ENCODE measurements at places on chromosomes 12 and 14. TPM values are rescaled to one million over a fixed set of nuclear protein-coding genes. Genes with fewer than 3 reads are reported as not detected.

The SIX1 gene
- total RNA-seq = not detected

The TAS2R9 gene
- not detected for total RNA-seq

The GALNT8 gene
- total RNA-seq = 2.7 TPM

The CEBPE gene
- total RNA-seq = not detected

The TMEM260 gene
- total RNA-seq = 5.9 TPM

GRCh38 chr12:51522696-51523095 lies 68.3 kb upstream of the SCN8A start:
- DNase-seq = no peak

DNA sequence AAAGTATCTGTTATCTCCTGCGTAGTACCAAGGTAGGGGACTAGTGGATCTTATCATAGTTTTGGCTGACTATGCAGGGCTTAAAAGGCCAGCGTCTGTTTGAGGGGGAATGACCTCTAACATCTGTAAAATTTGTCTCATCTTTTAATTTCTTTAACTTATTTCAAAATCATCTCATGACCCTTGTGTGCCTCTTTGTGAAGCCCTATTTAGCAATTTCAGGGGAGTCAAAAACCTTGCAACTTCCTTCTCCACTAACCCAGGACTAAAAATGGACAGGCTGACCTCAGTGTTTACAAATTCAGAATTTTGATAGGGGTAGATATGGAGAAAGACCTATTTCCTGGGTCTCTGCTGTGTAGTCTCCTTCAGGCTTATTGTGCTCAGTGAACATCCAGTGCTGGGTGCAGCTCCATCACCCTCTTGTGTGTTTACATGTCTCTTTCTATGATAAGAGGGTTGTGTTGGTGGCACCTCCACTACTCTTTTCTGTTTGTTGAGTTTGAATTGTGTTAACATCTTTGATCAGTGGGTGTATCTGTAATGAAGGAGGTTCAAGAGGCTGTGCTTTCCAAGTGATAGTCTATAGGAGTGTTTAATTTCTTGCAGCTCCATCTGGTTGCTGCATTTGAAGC lies 14.3 kb downstream of the NECAP1 start:
- DNase-seq = no peak

DNA sequence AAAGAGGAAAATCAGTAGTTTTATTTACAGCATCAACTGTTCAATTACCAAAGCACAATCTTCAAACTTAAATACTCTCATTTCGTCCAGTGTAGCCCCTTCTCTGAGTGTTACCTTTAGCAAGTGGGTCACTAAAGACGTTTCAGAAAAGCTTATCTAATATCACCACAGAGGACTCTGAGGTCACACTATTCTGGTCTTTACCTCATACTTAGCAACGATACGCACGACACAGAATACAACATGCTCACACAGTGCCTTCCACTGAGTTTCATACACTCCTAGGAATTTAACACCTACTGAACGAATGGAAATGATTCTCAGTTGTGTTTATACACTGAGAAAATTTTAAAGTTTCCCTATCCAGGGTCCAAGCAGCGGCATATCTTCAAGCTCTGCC lies 2.0 kb downstream of the SYT10 start:
- DNase-seq = no peak

- no peak for DNase-seq
Measured at GRCh38 chr12:88996200-88996788, 356.0 kb downstream of the DUSP6 start.

DNA sequence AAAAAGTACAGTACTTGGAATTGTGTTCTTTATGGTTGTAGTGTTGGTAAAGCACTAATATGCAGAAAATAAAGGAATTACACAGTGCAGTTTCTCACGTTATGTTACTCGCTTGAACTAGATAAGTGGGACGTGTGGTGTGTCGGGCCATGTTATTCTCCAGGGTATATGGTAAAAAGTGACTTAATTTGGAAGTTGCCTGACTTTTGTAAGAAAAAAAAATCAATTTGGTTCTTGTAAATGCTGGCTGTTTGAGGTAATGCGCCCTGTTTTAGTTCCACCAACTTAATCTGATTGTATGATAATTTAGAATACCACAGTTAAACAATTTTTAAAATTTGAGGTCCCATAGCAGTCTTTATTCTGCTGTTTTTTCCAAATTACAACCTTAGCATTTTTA lies 4.1 kb downstream of the ARF6 start:
- DNase-seq = no peak

DNA sequence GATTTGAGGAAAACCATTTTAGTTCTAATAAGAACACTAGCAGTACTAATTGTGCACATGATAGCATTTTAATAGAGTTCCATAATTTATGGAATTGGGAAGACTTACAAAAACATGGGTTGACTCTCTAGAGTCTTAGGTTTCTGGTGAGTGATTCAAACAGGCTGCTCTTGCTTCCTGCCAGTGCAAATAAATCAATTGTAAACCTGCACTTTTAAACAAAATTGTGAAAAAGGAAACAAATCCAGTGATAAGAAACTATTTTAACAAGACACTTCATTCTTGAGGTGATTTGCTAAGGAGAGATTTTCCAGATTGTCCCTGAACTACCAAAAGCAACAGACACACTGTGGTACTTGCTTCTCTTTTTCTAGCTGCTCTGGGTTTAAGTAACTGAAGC lies 112.2 kb downstream of the CACNA1C start:
- DNase-seq = no peak

- DNase-seq = no peak
Measured at GRCh38 chr12:125824276-125824675, 759.0 kb downstream of the AACS start.

- no peak for DNase-seq
Measured at GRCh38 chr12:27635349-27635972, 60.8 kb upstream of the REP15 start.

DNA sequence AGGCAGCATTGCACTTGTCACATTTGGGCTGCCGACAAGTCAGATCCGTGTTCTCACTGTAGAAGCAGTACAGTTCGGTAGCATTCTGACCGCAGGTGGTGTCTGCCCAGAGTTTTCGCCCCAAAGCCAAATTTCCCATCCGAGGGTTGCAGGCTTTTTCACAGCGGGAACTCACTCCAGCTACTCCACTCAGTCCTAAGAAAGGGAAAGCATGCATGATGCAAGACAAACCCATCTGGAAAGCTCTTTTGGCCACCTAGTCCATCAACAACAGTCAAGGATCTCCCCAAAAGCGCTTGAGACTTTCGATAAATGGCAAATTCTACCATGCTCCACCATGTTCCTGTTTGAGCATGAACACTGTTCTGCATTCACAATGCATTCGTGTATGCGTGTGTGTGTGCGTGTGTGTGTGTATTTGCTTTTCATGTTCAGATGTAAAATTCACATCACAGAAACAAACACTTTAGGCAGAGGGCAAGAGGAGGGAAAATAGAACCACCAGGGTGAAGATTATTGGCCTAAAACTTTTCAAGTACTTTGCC lies 3.2 kb downstream of the NTN4 start:
- DNase-seq = no peak

- no peak for DNase-seq
Measured at GRCh38 chr12:3511760-3512159, 20.8 kb downstream of the PRMT8 start.

GRCh38 chr12:123269395-123269892 lies 2.2 kb downstream of the CDK2AP1 start:
- peak; percentile 87 for DNase-seq

All from Right ventricle myocardium inferior (tissue), 1 donor.